Adrenal gland (tissue), 19 donors: ENCODE measurements at places on chromosomes 4 and X. TPM values are rescaled to one million over a fixed set of nuclear protein-coding genes. Genes with fewer than 3 reads are reported as not detected.

DNA sequence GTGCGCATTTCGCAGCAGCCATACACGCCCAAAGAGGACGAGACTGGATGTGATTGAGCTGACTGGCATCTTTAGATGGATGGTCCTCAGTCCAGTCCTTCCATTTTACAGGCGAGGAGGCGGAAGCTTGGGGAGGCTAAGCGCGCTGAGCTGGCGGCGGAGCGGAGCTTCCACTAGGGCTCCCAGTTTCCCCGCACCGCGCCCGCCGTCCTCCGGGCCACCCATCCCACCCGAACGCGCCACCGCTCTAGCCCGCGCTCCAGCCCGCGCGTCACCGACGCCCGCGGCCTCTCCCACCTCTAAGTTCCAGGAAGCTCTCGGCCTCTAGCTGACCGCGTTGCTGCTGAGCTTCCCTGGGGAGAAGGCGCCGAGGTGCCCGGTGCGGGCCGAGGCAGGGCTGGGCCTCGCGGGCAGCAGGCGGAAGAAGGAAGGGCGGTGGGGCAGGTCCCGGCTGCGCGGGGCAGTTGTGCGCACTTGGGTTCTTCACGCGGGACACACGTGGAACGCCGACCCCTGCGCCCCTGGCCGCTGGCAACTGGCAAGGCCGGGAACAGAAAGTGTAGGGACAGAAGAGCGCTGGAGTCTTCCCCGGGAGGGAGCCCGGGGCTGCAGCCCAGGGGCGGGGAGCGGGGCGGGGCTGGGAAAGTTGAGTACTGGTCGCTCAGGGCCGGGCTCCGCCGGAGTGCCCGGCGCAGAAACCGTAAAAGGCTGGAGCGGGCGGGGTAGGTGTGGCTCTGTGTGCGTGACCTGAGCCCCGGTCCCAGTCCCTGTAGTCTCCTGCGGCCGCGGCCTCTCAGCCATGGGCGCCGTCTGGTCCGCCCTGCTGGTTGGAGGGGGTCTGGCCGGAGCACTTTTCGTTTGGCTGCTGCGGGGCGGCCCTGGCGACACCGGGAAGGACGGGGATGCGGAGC is at the start of gene STBD1:
Gene STBD1, plus strand, starts transcription at position 763 of the 911 bp plus-strand sequence. Its CDS starts 37 bp downstream, at position 800.
- peak; percentile 78 for DNase-seq

DNA sequence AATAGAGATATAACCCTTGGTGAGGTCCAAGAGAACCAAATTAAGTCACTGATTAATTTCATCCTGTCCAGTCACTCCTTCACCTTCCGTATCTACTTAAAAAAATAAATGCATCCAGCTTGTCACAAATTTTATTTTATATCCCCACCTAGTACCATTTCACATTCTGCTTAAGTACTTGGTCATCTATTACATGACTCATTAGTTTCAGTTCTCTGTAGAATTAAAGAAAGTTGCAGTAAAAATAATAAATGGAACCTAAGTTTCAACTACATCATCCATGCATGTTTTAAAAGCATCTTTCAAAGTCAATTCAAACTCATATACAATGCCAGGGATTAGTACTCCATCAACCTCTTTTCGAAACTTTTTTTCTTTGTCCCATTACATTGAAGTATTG is 130.2 kb downstream of the SH2D1A start:
- DNase-seq, result no peak

Gene RPA4
- polyA plus RNA-seq, result 0.07 TPM

GRCh38 chr4:28435314-28435713 is 1574.7 kb downstream of the STIM2 start:
- no peak for DNase-seq

Gene KLF8
- polyA plus RNA-seq, result 5.9 TPM

- no peak for DNase-seq
Measured at GRCh38 chr4:213971-214370, 89.7 kb downstream of the ZNF718 start.

- DNase-seq, result no peak
Measured at GRCh38 chr4:179485781-179486180, 2043.5 kb upstream of the AGA start.

Gene FAM53A
- 2.2 TPM for polyA plus RNA-seq

DNA sequence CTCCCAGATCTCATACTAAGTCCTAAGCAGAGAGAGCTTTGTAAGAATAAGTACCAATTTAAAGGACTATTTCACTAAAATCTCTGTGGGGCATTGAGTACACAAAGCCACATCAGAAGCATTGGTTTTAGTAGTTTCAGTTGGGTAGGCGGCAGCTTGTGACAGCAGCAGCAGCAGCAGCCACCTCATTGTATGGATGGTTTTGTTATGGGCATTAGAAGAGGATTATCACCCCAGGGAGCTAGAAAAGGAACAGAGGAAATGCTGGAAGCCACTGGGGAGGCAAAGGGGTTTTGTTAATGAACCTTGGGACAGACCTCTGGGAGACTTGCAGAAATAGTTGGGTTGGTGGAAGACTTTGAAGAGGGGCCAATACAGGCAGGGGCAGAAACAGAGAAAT is 93.9 kb upstream of the FRMPD3 start:
- no peak for DNase-seq

GRCh38 chr4:15054541-15054940 is 52.3 kb downstream of the CPEB2 start:
- no peak for DNase-seq

- no peak for DNase-seq
Measured at GRCh38 chrX:115284877-115285276, 4.6 kb upstream of the LUZP4 start.

Gene RTL9
- 0.10 TPM for polyA plus RNA-seq

Gene SLC25A4
- 20.5 TPM for polyA plus RNA-seq

DNA sequence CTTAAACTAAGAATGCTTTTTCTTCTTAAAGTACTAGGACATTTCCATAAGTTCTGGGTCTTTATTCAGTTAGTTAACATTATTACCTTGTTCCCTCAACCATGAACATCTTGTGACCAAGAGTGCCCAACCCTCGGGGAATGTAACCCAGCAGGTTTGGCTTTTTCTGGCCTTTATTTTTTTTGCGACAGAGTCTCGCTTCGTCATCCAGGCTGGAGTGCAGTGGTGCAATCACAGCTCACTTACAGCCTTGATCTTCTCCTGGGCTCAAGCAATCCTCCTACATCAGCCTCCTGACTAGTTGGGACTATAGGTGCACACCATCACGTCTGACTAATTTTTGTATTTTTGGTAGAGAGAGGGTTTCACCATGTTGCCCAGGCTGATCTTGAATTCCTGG is 65.1 kb downstream of the USP11 start:
- DNase-seq, result no peak

- no peak for DNase-seq
Measured at GRCh38 chrX:139969286-139969685, 4.0 kb upstream of the CXorf66 start.

DNA sequence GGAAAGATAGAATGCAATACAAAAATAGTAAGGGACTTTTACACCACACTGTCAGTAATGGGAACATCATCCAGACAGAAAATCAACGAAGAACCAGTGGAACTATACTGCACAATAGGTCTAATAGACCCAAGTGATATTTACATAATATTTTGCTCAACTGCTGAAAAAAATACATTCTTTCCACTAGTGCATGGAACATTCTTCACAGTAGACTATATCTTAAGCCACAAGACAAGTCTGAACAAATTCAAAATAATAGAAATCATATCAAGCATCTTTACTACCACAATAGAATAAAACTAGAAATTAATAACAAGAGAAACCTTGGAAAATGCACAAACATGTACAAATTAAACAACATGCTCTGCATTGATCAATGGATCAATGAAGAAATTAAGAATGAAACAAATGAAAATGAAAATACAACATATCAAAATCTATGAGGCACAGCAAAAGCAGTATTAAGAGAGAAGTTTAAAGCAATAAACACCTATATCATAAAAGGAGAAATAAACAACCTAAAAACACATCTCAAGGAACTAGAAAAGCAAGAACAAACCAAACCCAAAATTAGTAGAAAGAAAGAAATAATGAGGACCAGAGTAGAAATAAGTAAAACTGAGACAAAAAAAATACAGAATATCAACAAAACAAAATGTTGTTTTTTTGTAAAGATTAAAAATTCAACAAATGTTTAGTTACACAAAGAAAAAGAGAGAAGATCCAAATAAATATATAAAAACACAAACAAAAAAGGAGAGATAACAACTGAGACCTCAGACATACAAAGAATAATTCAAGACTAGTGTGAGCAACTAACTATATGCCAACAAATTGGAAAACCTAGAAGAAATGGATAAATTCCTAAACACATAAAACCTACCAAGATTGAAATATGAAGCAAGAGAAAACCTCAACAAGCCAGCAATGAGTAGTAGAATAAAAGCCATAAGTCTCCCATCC is 51.5 kb upstream of the ANTXR2 start:
- no peak for DNase-seq

DNA sequence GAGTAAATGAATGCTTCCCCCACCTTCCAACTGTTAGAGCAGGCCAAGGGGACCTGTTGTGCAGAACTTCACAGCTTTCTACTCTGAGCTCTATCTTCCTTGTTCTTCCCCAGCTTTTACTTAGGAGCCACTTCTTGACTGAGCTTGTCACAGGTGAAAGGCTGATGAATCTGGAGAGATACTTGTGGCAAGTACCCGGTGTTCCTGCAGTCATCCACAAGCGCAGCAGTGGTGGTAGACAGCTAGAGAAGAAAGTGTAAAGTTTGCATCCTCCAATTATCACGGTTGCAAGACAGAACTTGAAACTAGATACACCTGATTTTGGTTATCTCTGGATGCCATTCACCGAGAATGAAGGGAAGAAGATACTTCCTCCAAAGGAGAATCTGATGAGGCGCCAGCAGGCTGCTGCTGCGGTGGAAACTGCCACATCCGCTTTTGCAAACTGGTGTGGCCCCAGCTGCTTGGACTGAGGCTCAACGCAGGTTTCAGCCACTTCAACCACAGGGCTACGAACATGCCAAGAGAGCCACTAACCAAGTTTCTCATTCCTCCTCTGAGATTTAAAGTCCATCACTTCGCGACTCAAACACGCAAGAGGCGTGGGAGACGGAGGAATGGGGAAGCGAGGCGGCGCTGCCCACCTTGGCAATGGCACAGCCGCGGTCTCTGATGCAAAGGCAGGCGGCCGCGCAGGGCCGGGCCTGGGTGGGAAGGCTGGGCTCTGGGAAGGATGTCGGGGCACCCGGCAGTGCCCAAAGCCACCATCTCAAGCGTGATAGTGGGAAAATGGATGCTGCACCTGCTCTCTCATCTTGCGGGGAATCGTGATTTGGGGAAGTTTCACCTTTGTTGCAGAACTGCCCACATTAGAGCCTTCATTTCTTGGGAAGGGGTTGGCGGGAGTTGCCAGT is 1.3 kb upstream of the FHIP1A start:
- DNase-seq, result peak; percentile 23

Gene RAB39B
- 1.8 TPM for polyA plus RNA-seq

Gene SPANXA2
- not detected for polyA plus RNA-seq

- DNase-seq, result no peak
Measured at GRCh38 chr4:31204874-31205273, 484.7 kb downstream of the PCDH7 start.

DNA sequence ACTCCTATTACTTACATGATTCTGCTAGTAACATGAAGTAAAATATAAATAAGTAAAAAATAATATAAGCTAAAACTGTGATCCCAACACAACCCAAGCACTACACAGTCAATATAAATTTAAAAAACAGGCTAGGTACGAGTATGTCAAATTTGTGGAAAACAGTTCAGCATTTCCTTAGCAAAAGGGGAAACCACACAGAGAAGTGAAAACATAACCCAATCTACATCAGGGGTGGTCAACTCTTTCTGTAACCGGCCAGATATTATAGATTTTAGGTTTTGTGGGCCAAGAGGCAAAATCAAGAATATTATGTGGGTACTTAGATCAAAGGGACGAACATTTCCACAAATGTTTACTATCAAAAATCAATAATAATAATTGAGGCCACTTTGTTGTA is 70.1 kb downstream of the CHST7 start:
- no peak for DNase-seq

DNA sequence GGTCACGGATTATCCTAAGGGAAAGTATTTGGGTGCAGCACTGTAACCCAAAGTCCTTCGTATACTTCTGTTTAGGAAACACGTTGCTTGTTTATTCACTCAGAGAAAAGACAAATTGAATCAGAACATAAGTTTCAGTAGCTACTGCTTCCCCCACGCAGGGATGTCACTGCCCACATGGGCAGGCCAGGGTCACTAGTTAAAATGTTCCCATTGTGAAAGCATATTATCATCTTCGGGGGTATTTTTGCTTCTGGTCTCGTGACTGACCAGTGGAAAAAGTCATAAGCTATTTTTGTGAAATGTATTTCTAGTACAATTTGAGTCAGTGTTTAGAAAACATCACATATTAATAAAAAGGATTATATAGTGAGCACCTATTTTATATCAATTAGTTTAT is 377.8 kb downstream of the PCDH7 start:
- no peak for DNase-seq

Gene FHIP1A
- polyA plus RNA-seq, result 0.88 TPM

GRCh38 chr4:6205567-6205931 is 5.2 kb upstream of the JAKMIP1 start:
- DNase-seq, result peak; percentile 35

DNA sequence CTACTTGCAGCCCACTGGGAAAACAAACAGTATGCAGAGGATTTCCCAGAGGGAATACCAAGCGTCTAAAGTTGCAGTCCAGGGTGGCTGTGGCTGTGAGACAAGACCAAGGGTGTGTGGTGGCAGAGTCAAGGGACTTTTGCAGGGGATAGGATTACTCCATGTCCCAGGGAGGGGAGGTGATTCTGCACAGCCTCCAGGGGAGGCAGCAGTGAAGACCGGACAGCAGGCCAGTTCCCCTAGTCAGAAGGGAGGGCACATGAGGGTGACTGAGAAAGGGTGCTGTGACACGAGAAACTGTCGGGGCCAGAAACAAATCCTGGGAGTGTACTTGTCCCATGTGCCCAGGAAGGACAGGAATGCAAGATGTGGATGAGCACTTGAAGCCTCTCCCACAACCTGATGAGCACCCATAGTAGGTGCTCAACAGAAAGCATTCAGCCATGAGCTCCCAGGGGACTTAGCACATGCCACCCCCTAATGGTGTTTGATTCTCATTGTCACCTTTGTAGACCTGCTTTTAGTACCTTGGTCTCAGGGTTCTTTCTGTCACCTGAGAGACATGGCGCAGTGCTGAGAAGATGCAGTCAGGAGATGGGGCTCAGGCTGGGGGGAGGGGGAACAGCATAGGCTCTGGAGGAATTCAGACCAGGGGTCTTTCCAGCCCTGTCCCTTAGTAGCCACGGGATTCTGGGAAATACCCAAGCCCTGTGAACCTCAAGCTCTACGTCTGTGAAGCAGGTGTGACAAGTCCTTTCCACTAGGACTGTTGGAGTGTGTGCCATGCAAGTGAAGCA is 18.1 kb upstream of the HSFX3 start:
- no peak for DNase-seq

- DNase-seq, result no peak
Measured at GRCh38 chr4:145928748-145929147, 9.9 kb downstream of the ZNF827 start.

- DNase-seq, result no peak
Measured at GRCh38 chrX:45505214-45505613, 304.5 kb upstream of the DIPK2B start.
